ENCODE measurements at places on chromosomes 7 and 10. TPM values are rescaled to one million over a fixed set of nuclear protein-coding genes. Genes with fewer than 3 reads are reported as not detected.
A peak's percentile ranks its signal among the peaks of the same experiment; 100 is the strongest.

GRCh38 chr10:93827056-93827804 is 66.5 kb upstream of the SLC35G1 start:
- no peak overlapping the region for H3K4me3 ChIP-seq
- peaks cover 3% of the 10 kb centered on the region for H3K4me1 ChIP-seq

GRCh38 chr7:80711531-80711930 is 73.1 kb downstream of the CD36 start:
- H3K27ac ChIP-seq: no peak overlapping the region
- H3K36me3 ChIP-seq: no peaks in the 10 kb centered on the region
- no peak for DNase-seq

- DNase-seq: peak; percentile 78
- H3K4me1 ChIP-seq: peaks cover 31% of the 10 kb centered on the region
- H3K36me3 ChIP-seq: peaks cover 7% of the 10 kb centered on the region
- no peak overlapping the region for H3K4me3 ChIP-seq
- no peak overlapping the region for H3K27ac ChIP-seq
Observed at GRCh38 chr7:159141660-159142059, 3.0 kb downstream of the VIPR2 start.

Gene GNGT1
- polyA plus RNA-seq: not detected

GRCh38 chr10:116752563-116752962 is 10.2 kb upstream of the HSPA12A start:
- H3K4me3 ChIP-seq: no peak overlapping the region
- no peak for DNase-seq
- peaks cover 22% of the 10 kb centered on the region for H3K4me1 ChIP-seq
- peaks cover 5% of the 10 kb centered on the region for H3K27me3 ChIP-seq

Gene AKR1D1
- not detected for polyA plus RNA-seq

Gene ATOH7
- polyA plus RNA-seq: 0.99 TPM

DNA sequence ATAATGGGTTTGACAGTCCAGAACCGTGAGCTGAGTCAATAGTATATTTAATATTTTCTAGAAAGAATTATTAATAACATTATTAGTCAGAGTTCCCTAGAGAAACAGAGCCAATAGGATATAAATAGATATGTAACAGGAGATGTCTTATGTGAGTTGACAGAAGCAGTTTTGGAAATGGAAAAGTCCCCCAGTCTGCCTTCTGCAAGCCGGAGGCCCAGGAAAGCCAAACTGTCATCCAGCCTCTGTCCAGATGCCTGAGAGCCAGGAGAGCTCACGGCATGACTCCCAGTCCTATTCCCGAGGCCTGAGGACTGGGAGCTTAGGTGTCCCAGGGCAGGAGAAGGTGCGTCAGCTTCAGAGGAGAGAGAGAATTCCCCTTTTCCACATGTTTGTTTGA is 286.4 kb upstream of the ADARB2 start:
- no peaks in the 10 kb centered on the region for H3K4me1 ChIP-seq
- H3K36me3 ChIP-seq: no peaks in the 10 kb centered on the region
- H3K27me3 ChIP-seq: no peaks in the 10 kb centered on the region
- H3K27ac ChIP-seq: no peak overlapping the region
- no peak for DNase-seq

Gene COPS6
- polyA plus RNA-seq: 167 TPM

DNA sequence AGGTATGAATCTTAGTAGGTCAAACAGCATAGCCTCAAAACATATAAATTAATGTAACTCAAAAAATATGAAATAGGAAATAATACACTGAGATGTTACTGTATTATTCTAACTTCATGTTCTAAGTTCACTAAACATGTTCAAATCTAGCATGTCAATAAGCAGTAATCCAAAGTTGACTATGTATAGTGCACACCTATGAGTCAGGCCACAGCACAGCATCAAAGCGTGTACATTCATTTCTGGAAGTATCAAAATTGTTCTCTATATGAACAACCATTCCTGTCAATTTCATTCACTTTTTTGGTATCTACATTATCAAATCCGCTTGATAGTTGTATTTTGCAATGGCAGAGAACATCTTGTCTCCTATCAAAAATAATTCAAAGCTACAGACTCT is 418.9 kb upstream of the POM121L12 start:
- H3K27ac ChIP-seq: no peak overlapping the region
- no peaks in the 10 kb centered on the region for H3K36me3 ChIP-seq
- DNase-seq: no peak
- H3K4me3 ChIP-seq: no peak overlapping the region

Gene TMEM196
- polyA plus RNA-seq: 14.7 TPM

Gene KBTBD2
- polyA plus RNA-seq: 45.0 TPM

Gene ZNF32
- polyA plus RNA-seq: 67.9 TPM

DNA sequence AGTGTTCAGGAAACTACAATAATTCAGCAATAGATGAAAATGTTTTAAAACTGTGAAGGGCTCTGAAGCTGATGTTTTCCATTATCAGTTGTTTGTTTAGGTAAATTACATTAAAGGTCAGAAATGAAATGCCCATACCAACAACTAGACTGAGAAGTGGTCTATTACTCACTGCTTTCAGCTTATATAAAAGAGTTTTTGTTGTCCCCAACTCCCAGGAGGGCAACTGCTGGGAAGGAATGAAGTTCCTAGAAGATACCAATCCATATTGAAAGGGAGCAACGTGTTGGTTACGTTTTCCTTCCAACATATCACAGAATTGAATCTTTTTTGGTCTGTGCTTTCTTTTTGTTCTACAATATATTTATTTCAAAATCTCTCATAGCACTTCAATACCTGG is 330.6 kb upstream of the LRRN3 start:
- H3K4me3 ChIP-seq: no peak overlapping the region
- H3K36me3 ChIP-seq: no peaks in the 10 kb centered on the region
- H3K27ac ChIP-seq: no peak overlapping the region
- H3K27me3 ChIP-seq: no peaks in the 10 kb centered on the region
- no peaks in the 10 kb centered on the region for H3K4me1 ChIP-seq
- no peak for DNase-seq

DNA sequence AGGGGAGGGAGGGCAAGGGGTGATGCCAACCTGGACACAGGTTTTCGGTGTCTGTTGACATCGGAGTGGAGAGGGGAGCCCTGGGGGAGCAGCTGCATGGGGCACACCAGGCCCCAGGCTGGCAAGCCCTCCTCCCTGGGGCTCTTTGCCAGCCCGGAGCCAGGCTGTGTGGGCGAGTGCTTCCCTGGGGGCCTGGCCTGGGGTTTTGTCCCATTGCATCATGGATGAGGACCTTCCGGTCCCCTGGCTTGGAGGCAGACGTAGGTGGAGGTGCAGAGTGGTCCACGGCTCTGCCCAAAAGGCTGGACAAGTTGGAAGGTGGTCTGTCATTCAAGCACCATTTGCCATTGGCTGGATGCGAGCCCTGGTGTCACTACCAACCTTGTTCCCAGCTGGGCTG is 34.8 kb downstream of the ZMIZ1 start:
- peak overlapping the region; percentile 33 for H3K27ac ChIP-seq
- no peak overlapping the region for H3K4me3 ChIP-seq
- DNase-seq: no peak
- no peaks in the 10 kb centered on the region for H3K27me3 ChIP-seq
- H3K36me3 ChIP-seq: peaks cover 18% of the 10 kb centered on the region

Gene DPYSL4
- 97.6 TPM for polyA plus RNA-seq

Gene ANKRD7
- 1.8 TPM for polyA plus RNA-seq

- no peaks in the 10 kb centered on the region for H3K4me1 ChIP-seq
- H3K36me3 ChIP-seq: no peaks in the 10 kb centered on the region
- no peak for DNase-seq
- H3K27me3 ChIP-seq: no peaks in the 10 kb centered on the region
- no peak overlapping the region for H3K27ac ChIP-seq
Observed at GRCh38 chr7:70481570-70482123, 650.3 kb upstream of the GALNT17 start.

Gene GRID2IP
- polyA plus RNA-seq: 1.2 TPM

GRCh38 chr10:48266528-48266927 is 8.0 kb downstream of the FRMPD2 start:
- H3K4me1 ChIP-seq: peaks cover 7% of the 10 kb centered on the region
- no peak overlapping the region for H3K4me3 ChIP-seq
- H3K27me3 ChIP-seq: no peaks in the 10 kb centered on the region
- no peak overlapping the region for H3K27ac ChIP-seq
- no peaks in the 10 kb centered on the region for H3K36me3 ChIP-seq

Gene CACNA2D1
- polyA plus RNA-seq: 35.7 TPM

Gene SEMA3A
- 20.7 TPM for polyA plus RNA-seq

DNA sequence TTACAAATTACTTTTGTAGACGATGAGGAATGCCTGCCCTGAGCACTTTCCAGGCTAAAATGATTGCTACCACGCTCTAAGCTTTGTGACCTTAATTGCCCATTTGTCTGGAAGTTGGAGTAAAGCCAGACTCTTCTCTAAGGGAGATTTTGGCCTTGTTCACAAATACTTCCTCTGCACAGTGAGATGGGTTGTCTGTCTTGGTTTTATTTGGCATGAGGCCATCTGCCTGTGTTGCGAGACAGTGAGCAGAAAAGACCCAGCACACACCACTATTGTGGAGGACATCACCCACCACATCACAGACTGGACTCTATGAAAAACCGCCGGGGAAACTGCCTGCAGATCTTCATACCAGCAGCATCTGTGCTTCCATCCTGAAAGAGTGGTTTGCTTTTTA is 138.4 kb downstream of the BICC1 start:
- no peak overlapping the region for H3K27ac ChIP-seq
- DNase-seq: peak; percentile 74
- no peaks in the 10 kb centered on the region for H3K4me1 ChIP-seq
- no peaks in the 10 kb centered on the region for H3K36me3 ChIP-seq
- H3K4me3 ChIP-seq: no peak overlapping the region

- no peak for DNase-seq
- H3K4me3 ChIP-seq: no peak overlapping the region
- H3K27me3 ChIP-seq: no peaks in the 10 kb centered on the region
- H3K27ac ChIP-seq: no peak overlapping the region
Observed at GRCh38 chr7:38757931-38758330, 126.8 kb upstream of the AMPH start.

GRCh38 chr7:156820445-156821063 is 72.4 kb downstream of the LMBR1 start:
- H3K4me3 ChIP-seq: no peak overlapping the region
- no peak overlapping the region for H3K27ac ChIP-seq
- no peaks in the 10 kb centered on the region for H3K4me1 ChIP-seq
- H3K27me3 ChIP-seq: no peaks in the 10 kb centered on the region

DNA sequence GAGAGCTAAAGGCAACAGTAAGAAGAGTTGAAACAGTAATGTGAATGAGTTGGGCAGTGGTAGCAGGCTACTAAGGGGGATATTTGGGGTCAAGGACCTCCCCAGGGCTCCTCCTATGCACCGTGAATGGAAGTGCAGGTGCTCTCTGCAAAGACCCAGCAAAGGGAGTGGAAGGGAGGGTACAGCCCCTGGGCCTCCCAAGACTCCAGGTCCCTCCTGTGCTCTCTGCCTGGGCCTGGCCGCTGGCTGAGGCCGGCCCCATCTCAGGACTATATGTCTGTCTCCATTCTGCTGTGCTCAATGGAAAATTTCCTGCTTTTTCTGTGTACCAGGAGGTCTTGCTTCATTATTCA is 372.1 kb upstream of the MKI67 start:
- H3K27me3 ChIP-seq: no peaks in the 10 kb centered on the region
- no peaks in the 10 kb centered on the region for H3K36me3 ChIP-seq
- peaks cover 10% of the 10 kb centered on the region for H3K4me1 ChIP-seq
- H3K27ac ChIP-seq: no peak overlapping the region

DNA sequence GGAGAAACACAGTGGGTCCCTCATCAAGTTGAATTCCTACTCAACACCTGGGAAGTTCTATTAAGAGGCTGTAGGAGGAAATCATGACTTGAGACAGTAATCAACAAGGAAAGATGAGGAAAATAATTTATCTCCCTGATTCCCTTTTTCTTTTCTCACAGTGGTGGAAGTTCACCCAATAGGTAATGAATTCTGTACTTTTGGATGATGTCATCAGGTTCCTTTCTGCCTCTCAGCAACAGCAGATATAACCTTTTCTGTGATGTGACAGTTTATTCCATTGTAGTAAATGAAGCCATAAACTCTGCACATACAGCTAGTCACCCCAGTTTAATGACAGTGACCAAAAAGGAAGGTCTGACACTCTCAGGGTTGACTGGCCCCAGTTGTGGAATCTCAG is 1265.0 kb downstream of the NXPH1 start:
- H3K4me1 ChIP-seq: no peaks in the 10 kb centered on the region
- H3K27me3 ChIP-seq: no peaks in the 10 kb centered on the region
- DNase-seq: no peak

DNA sequence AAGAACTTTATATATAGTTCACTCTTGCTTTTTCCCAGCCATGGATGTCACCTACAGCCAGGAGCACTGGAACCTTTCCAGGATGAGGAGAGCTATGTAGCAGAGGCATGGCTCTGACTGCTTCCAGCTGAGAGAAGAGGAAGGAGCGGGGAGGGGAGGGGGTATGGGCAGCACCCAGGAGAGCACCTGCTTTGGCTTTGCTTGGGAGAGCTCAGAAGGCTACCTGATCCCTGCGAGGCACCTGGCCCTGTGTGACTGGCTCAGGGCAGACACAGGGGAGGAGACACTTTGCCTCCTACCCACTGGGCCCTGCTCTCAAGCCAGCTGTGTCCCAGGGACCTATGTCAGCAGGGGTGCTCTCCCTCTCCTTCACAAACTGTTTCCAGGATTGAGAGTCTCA is 67.1 kb downstream of the HK1 start:
- no peak overlapping the region for H3K4me3 ChIP-seq
- H3K27ac ChIP-seq: no peak overlapping the region
- H3K36me3 ChIP-seq: peaks cover 25% of the 10 kb centered on the region
- no peaks in the 10 kb centered on the region for H3K27me3 ChIP-seq

- no peak overlapping the region for H3K27ac ChIP-seq
- no peaks in the 10 kb centered on the region for H3K36me3 ChIP-seq
- H3K27me3 ChIP-seq: no peaks in the 10 kb centered on the region
- DNase-seq: no peak
Observed at GRCh38 chr7:40439686-40440085, 304.9 kb downstream of the SUGCT start.

Gene NPFFR1
- 1.5 TPM for polyA plus RNA-seq

Gene GDF2
- 0.13 TPM for polyA plus RNA-seq

All from spinal cord (tissue), 10 donors.